Stimulated activated CD8-positive, alpha-beta memory T cell treated with anti-CD3 and anti-CD28 coated beads, Interleukin-2, amount 100 ng/mL, for 1 hour (primary cell): ENCODE measurements at places on chromosomes 3 and 15.

DNA sequence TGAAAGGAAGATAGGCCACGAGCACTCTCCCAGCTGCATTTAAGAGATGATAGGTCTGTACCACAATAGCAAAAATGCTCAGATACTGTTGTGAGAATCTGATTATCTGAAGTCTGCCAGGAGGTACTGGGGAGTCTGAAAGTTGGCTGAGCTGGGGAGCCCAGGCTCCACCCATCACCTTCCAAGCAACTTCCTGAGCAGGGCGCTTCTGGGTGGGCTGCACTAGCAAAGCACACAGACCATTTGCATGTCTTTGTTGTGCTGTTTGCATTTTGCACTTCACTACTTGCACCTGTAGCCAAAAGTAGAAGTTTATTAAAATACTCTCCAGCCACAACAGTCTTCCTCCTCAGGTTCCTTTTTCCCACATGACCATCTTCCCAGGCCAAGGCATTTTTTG, 133.2 kb downstream of the ALDH1A2 start:
- DNase-seq, result no peak

DNA sequence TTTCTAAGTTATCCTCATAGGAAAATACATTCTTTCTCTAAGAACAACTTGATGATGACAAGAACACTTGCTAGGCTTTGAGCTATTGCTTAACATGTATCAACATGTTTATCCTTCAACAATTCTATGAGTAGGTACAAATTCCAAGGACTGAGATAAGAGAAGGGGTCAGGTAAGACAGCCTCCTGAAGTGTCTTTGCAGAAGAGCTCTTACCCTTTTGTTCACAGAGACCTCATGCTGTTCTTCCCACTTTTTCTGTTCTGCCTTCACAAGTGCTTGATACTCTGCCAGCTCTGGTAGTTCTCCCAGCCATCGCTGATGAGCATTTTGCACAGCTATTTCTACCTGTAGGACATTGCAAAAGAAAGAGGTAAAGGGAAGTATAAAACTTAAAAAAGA, 50.9 kb downstream of the CEP152 start:
- DNase-seq, result no peak

- DNase-seq, result no peak
These were observed 57.1 kb upstream of the POU1F1 start for GRCh38 chr3:87333393-87333892.

DNA sequence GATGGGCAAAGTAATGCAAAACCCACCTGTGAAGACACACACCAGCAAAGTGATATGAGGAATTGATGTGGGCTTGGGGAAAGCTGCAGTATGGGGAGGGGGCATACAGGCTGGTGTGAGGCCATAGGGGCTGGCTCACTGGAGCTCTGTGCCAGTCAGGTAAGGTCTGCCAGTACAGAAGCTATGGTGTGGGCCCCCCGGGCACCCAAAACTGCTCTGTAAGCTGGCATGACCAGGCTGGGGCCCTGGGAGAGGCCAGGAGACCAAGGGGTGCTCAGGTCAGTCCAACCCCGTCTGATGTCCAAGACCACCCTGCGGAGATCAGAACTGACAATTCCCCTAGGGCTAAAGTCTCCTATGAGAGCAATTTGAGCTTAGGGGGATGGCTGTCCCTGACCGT, 163.1 kb downstream of the KCNMB2 start:
- no peak for DNase-seq

DNA sequence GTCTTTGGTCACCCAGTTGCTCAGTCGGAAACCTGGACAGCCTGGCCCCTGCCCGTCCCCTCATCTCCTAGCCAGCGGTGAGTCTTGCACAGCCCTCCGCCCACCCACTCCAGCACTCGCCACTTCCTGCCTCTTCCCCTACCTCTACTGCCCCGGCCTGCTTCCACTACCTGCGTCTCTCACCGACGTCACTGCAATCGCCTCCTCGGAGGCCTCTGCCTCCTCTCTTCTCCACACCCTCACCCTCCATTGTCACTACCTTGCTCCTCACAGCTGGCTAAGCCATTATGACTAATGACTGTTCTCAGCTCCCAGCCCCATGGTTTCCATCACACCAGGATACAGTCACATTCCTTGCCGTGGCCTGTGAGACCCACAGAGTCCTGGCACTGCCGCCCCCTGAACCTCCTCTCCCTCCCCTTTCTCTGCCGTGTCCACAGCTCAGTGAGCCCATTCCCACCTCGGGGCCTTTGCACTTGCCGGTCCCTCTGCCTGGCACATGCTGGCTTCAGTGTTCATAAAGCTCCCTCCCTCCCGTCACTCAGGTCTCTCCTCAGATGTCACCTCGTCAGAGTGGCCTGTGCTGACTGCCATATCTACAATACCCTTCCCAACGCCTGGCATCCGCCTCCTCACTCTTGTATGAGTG, 104.8 kb downstream of the FBLN2 start:
- DNase-seq, result no peak

- no peak for DNase-seq
These were observed 642.3 kb upstream of the ADAMTS9 start for GRCh38 chr3:65330072-65330471.

- DNase-seq, result no peak
These were observed 25.4 kb downstream of the CYP19A1 start for GRCh38 chr15:51313074-51313393.
